Left colon (tissue), 2 donors: ENCODE measurements at places on chromosomes 16 and 17.

GRCh38 chr16:84888450-84888849, 68.7 kb downstream of the CRISPLD2 start:
- DNase-seq = no peak

- no peak for DNase-seq
Observed at GRCh38 chr16:53198933-53199332, 144.1 kb downstream of the CHD9 start.

GRCh38 chr16:65421596-65421995, 299.7 kb upstream of the CDH11 start:
- DNase-seq = no peak

- no peak for DNase-seq
Observed at GRCh38 chr17:66420961-66421371, 118.6 kb downstream of the PRKCA start.

- DNase-seq = peak; percentile 58
Observed at GRCh38 chr16:89507214-89507833, 879 bp upstream of the SPG7 start.
